ENCODE measurements at places on chromosomes 5 and 9. TPM values are rescaled to one million over a fixed set of nuclear protein-coding genes. Genes with fewer than 3 reads are reported as not detected.
A peak's percentile ranks its signal among the peaks of the same experiment; 100 is the strongest.

GRCh38 chr9:133667759-133668450 lies 31.7 kb downstream of the DBH start:
- DNase-seq: no peak

DNA sequence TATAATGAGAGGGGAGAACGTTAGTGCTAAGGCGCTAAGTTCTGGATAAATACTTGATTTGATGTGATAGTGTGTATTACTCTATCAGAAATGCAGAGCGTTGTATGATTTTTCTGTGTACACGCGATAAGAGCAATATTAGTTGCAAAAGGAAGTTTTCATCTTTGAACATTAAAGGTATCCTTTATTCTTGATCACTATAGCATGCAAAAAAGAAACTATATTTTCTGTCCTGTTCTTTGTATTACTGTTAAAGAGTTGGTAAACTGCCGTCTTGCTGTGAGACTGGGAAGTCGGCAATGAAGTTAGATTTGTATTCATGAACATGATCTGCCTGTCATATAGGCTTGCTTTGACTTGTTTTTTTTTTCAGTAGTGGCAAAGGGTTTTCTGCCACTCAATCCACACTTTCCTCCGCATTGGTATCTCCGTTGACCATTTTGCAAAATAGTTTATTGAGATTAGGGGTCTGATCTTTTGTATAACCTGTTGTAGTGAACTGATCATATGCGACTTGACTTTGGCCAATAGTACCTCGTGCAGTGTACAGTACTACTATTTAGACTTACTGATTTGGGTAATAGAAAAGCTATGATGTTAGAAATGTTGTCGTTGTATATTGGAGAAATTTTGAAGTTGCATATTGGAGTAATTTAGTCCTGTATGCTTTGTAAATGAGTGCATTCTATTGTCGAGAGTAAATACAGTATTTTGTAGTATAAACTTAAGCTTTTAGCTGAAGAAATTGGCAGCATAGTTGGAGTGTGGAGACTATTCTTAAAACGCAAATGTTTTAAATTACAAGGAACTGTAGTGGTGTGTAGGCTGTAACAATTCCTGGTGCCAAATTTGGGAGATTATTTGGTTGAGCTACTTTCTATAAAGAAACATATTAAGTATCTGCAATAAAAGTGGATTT lies 1.7 kb downstream of the DENND4C start:
- peak; percentile 13 for DNase-seq

DNA sequence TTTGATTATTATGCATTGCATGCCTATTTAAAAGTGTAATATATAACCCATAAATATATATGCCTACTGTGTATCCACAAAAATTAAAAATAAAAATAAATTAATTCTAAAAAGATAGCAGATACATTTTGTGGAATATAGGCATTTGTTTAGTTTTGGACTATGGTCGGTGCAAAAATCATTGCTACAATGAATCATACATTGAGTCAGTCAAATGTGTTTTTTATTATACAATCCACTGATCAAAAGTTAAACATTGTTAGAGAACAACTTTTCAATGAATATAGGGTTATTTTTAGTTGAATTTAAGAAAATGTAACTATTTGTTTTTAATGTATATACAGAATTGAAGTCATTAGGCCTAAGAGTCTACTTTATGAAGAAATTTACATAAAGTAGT lies 885.9 kb downstream of the EFNA5 start:
- no peak for DNase-seq

ACOT12 gene
- not detected for polyA plus RNA-seq

ALDOB gene
- polyA plus RNA-seq: 0.35 TPM

PHYHD1 gene
- polyA plus RNA-seq: 45.1 TPM

IGFBPL1 gene
- 0.72 TPM for polyA plus RNA-seq

RIC1 gene
- polyA plus RNA-seq: 15.2 TPM

STOM gene
- 72.6 TPM for polyA plus RNA-seq

ACTBL2 gene
- polyA plus RNA-seq: not detected
